ENCODE measurements at places on chromosomes 12 and 14. TPM values are rescaled to one million over a fixed set of nuclear protein-coding genes. Genes with fewer than 3 reads are reported as not detected.

DNA sequence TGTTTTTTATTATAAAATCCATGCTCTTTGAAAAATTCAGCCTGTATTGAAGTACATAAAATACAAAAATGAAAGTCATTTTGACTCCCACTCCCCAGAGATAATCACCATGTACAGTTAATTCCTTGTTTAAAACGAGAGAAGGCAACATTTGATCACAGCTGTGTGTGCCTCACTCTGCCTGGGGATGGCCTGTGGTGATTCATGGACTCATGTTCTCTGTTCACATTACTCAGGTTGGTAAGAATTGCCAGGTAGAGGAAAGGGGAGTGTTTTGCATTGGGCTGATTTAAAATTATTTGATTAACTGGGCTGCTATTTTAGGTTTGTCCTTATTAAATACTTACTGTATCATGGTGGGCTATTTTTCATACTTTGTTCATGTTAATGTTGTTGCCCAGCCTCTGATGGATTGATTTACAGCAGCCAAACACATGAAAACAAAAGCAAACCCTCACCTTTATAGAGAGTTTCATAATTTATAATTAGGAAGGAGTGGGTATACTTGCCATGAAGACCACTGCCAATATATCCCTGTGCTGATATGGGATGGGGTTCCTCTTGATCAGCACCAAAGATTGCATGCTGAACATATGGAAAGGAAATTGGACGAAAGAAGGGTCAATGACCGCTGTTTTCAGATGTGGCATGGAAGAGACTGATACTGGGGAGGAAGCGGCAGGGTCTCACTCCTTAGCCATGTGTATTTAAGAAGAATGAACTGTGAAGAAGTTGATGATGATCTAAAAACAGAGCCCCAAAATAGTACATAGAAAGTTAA, 3.0 kb downstream of the ZBTB1 start:
- no peak for DNase-seq

GRCh38 chr12:38118632-38119031, 197.9 kb upstream of the ALG10B start:
- no peak for DNase-seq

Gene NYNRIN
- 171 TPM for total RNA-seq

DNA sequence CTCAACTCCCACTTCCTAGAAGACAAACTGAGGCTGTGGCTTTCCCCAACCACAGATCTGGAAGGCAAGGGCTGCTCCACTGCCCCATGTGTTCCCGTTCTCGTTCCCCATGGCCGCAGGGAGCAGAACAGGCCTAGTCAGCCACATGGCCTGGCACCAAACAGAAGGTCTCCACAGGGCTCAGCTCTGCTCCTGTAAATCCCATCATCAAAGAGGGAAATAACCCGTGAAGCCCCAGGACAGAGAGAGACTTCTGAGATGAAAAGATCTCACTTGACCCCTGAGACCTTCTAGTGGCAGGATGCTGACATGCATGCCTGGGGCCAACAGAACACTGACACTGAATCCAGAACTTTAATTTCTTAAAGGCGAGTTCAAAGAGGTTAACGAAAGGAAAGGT, 68.9 kb downstream of the BCL11B start:
- no peak for DNase-seq

- no peak for DNase-seq
Measured at GRCh38 chr12:121025442-121026226, 9.3 kb upstream of the C12orf43 start.

Data from mesothelial cell of epicardium (in vitro differentiated cells).